ENCODE measurements at places on chromosomes 1 and 21.

GRCh38 chr1:55192093-55192492 lies 23.1 kb downstream of the USP24 start:
- DNase-seq: no peak

GRCh38 chr1:89809556-89809955 lies 11.3 kb upstream of the LRRC8D start:
- no peak for DNase-seq

DNA sequence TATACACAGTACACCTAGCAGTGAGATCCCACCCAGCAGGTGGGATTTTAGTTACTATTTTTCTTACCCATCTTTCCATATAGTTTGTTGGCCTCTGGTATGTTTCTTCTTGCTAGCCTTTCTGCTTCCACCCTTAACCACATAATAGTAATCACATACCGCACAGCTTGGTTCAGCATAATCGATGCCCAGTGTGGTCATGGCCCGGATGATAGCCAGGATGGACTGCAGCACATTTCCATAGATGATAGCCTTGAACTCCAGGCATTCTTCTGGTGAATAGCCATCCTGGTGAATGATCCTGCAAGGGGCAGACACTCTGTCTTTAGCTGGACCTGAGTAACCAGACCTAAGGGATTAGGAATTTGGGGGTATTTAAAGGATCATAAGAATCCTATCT lies 9.5 kb downstream of the GNAT2 start:
- DNase-seq: no peak

- no peak for DNase-seq
Measured at GRCh38 chr1:172603816-172604215, 55.1 kb upstream of the FASLG start.

GRCh38 chr21:40616377-40616704 lies 230.6 kb downstream of the DSCAM start:
- no peak for DNase-seq

DNA sequence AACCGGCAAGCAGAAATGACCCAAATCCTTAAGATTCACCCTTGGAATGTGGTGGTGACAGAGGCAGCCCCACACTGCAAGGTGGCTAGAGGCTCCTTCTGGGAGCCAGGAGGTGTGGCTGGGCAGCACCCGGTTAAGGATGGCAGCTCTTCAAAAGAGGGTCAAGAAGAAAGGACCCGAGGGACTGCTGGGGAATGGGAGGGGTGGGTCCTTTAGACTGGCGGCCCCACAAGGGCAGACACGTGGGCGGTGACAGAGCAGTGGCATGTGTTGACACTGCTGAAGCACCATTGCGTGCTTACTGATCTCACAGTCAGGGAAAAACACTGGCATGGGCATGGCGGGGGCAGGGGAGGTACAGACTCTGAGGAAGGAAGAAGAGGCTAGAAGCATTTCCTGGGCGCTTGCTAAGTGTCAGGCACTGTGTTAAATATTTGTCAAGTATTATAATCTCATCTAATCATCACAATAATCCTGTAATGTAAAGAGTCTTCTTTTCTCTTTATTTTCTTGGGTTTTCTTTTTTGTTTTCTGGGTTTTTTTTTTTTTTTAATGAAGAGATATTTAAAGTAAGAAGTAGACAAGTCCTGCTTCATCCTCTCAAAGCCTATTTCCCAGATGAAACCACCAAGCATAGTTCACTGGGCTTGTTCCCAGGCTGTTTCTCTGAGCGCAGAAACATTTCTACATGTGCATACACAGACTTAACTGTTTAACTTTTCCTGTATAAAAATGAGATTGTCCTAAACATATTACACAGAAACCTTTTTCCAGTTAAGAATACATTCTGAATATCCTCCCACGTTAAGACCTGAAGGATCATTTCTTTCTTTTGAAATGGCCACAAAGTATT lies 165.8 kb upstream of the EDN2 start:
- no peak for DNase-seq

- peak; percentile 58 for DNase-seq
Measured at GRCh38 chr1:9455487-9456234, 83.6 kb upstream of the SLC25A33 start.

DNA sequence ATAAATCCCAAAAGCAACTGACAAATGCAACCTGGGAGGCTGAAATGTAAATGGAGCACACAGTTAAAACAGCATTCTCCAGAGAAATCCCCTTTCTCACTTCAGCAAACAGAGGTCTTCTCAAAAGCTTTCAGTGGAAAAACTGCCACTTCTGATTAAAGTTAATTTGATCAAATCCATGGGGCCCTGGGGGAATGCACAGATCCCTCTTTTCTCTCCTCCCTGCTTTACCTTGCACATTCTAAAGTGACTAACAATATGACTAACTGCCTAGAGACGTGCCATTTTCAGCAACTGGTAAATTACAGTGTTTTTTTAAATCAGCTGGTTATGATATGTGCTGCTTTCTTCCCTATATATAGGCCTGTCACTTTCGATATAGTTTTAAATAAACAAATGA lies 142.5 kb downstream of the RERE start:
- DNase-seq: no peak

- no peak for DNase-seq
Measured at GRCh38 chr1:163201906-163202305, 810 bp downstream of the RGS5 start.

- no peak for DNase-seq
Measured at GRCh38 chr1:246160374-246160773, 346.7 kb downstream of the SMYD3 start.

DNA sequence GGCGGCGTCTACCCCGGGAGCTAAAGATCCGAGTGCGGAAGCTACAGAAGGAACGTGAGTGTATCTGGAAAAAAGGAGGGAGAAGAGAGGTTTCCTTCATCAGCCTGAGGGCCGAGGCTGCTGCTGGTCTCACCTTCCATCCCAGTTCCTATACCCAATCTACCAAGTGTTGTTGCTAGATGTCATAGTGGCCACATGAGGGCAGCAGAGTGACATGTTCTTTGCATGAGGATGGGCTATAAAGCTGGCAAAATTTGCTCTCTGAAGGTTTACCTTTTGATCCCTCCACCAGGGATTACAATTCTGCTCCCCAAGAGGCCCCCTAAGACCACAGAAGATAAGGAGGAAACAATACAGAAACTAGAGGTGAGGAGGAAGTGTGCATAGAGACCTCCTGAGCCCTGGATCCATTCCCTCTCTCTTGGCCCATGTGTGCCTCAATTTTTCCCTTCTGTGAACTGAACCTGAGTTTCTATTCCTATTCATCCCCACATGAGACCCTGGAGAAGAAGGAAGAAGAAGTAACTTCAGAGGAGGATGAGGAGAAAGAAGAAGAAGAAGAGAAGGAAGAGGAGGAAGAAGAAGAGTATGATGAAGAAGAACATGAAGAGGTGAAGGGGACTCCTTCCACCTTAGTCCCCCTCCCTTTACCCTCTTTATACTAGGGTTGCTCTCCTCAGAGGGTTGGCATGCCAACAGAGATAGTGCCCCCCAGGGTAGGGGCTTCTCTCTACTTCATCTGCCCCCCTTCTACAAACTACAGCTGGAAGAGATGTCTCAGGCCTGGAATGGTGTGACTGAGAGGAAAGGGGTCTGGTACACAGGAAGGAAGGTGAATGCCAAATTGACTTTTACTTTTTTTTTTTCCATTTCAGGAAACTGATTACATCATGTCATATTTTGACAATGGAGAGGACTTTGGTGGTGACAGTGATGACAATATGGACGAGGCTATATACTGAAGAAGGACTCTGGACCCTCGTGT lies 13.3 kb downstream of the POLR3GL start:
- peak; percentile 75 for DNase-seq

DNA sequence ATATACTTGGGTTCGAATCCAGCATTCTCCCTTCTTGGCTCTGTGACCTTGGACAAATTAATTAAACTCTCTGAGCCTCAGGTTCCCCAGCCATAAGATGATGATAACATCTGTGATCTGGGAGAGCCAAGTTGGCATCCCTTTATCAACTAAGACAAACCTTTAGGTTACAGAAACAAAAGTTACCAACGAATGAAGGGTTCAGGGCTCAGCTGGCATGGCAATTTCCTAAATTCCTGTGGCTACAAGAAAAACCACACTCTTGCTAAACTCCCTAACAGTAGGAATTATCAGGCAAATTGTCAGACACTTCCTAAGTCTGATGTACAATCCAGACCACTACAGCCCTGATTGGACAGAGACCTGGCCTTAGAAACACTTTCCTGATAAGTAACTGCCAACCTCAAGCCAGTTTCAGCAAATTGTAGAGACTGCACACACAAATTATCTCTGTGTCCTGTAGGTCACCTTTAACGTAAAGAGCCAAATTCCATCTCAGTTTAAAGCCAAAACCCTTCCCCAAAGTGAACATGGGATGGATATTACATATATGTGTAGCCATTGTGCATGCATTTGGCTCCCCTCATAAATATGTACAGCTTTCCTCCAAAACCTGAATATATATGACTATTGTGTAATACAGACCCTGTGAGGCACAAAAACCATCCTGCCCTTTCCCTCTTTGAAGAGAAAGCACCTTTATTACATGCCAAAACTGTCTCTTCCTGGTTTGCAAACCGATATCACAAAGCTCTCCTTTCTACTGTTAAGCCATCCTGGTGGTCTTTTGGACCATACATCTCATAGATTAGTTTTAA lies 39.5 kb upstream of the EDARADD start:
- no peak for DNase-seq

- no peak for DNase-seq
Measured at GRCh38 chr1:157996433-157996832, 3.0 kb downstream of the KIRREL1 start.

- no peak for DNase-seq
Measured at GRCh38 chr1:27469334-27469733, 20.6 kb downstream of the WASF2 start.

- no peak for DNase-seq
Measured at GRCh38 chr1:31694964-31695313, 8.9 kb downstream of the COL16A1 start.

DNA sequence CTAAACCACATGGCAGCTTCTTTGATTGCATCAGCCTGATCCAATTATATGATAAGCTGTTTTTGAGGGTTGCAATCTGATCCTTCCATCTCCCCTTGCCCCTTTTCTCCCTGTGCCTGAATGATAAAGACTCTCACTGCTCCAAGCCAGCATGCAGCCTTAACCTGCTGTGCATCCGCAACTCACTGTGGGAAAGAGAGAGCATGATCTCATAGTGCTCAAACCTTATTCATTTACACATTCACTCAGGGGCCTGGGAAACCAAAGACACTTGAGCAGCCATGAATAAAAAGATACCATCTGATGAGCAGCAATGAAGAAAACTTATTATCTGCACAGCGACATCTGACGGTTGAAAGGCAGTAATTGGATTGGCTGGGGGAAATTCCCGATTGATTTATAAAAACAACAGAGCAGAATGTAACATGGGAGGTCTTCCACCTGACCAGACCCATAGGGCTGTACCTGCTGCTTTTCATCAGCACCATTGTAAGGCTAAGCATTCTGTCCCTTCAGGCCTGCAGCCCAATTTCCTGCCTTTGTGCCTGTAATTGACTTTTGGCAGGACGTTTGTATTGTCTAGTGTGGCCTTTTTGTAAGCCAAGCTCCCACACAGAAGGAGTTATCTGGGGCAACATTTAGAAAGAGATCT lies 62.5 kb downstream of the KIAA0040 start:
- DNase-seq: no peak

GRCh38 chr1:172487550-172487949 lies 43.7 kb upstream of the PIGC start:
- DNase-seq: no peak

- DNase-seq: peak; percentile 79
Measured at GRCh38 chr1:203504400-203505250, 10.7 kb downstream of the OPTC start.

DNA sequence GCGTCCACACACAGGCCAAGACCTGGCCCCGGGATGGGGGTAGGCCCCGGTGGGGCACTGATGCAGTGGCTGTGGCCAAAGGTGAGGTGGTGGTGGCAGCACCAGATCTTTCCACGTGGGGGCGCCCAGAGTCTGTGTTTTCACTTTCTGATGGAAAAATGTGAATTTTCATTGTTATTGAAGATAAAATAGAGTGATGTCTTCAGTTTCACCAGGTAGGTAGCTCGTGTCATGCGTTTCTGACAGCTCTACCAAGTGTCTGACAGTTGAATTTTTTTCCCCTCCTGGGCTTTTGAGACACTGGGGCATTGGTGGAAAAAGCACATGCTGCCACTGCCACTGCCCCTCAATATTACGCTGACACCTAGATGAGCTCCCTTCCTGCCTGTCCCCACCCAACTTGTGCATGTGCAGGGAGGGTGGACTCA lies 40.0 kb upstream of the MAGOH start:
- DNase-seq: no peak

DNA sequence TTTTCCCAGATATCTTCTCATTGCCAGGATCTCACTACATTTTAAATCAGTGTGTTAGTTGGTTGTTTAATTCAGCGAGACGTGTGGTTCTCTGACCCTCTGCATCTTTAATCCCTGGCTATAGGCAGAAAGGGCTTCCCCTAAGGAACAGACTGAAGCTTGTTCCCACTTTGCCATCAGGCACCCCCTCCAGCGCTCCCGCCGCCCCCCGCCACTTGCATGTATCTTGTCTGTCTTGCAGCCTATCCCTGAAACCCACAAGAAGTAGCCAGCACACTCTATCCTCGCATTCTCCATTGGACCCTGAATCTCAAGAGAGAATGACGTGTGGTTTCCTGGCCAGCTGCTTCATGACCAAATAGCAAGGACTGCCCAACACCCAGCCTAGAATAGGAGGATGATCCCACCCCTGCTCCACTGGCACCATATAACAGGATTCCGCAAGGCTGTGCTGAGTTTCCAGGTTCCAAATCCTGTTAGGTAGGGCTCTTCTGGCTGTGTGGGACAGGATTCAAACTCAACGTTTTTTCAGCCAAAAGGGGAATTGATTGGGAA lies 7.8 kb downstream of the CLDN19 start:
- no peak for DNase-seq

- no peak for DNase-seq
Measured at GRCh38 chr1:38529391-38529790, 330.2 kb downstream of the RRAGC start.

GRCh38 chr1:213345621-213346020 lies 294.6 kb downstream of the RPS6KC1 start:
- DNase-seq: no peak

DNA sequence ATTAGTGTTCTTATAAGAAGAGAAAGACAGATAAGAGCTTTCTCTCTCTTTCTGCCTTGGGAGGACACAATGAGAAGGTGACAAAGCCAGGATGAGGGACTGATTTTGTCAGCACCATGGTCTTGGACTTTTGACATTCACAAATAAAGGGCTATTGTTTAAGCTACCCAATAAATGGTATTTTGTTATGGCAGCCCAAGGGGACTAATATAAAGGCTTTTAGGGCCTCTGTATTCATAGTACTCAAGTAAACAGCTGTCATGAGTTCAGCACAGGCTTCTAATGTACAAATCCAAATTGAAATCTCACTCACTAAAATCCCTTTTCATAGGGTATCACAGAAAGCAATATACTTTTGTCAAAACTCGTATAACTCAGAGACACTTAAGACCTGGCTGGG lies 242.7 kb downstream of the FAF1 start:
- DNase-seq: no peak

DNA sequence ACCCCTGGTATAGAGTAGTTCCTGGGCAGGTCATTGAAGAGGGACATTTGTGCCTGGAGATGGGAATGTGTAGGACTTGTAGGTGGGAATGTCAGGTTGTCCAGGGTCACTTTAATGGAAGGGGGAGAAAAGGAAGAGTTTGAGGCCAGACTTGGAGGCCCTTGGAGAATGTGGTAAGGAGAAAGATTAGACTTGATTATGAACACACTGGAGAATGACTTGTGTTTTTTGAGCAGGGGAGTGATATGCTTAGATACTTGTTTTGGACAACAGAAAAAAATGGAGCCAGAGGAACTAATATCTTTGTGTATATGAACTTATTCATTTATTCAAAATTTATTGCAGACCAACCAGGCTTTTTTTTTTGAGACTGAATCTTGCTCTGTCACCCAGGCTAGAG lies 17.9 kb downstream of the ELAPOR1 start:
- DNase-seq: no peak

Measured in thymus (tissue), 14 donors.